Activated CD4-positive, alpha-beta T cell treated with anti-CD3 and anti-CD28 coated beads, Interleukin-2, amount 50 U/mL, for 16 hours (primary cell): ENCODE measurements at places on chromosomes 6 and 20.

GRCh38 chr20:539848-540247 lies 3.7 kb downstream of the CSNK2A1 start:
- no peak for DNase-seq

DNA sequence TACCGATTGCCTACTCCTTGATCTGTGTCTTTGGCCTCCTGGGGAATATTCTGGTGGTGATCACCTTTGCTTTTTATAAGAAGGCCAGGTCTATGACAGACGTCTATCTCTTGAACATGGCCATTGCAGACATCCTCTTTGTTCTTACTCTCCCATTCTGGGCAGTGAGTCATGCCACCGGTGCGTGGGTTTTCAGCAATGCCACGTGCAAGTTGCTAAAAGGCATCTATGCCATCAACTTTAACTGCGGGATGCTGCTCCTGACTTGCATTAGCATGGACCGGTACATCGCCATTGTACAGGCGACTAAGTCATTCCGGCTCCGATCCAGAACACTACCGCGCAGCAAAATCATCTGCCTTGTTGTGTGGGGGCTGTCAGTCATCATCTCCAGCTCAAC lies 13.5 kb downstream of the CCR6 start:
- no peak for DNase-seq

DNA sequence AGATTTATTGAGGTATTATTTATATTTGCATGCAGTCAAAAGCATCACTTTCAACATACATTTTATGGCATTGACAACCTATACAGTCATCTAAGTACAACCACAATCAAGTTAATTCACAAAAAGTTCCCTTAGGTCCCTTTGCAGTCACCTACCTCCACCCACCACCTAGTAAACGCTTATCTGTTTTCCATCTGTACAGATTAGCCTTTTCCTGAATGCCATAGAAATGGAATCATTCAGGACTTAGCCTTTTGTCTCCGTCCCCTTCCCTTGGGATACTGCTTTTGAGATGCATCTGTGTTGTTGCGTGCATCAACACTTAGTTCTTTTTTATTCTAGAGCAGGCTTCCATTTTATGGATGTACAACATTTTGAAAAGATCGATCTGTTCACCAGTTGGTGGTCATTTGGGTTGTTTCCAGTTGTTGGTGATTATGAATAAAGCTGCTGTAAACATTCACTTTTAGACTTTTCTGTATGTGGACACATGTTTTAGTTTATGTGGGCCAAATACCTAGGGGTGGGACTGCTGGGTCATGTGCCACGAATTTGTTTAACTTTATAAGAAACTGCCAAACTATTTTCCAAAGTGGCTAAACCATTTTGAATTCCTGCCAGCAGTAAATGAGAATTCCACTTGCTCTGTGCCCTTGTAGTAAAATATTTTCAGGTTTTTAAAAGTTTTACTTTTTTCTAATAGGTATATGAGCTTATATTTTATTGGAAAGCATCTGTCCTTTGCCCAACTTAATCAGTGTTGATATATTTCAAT lies 17.6 kb upstream of the IFNGR1 start:
- no peak for DNase-seq

DNA sequence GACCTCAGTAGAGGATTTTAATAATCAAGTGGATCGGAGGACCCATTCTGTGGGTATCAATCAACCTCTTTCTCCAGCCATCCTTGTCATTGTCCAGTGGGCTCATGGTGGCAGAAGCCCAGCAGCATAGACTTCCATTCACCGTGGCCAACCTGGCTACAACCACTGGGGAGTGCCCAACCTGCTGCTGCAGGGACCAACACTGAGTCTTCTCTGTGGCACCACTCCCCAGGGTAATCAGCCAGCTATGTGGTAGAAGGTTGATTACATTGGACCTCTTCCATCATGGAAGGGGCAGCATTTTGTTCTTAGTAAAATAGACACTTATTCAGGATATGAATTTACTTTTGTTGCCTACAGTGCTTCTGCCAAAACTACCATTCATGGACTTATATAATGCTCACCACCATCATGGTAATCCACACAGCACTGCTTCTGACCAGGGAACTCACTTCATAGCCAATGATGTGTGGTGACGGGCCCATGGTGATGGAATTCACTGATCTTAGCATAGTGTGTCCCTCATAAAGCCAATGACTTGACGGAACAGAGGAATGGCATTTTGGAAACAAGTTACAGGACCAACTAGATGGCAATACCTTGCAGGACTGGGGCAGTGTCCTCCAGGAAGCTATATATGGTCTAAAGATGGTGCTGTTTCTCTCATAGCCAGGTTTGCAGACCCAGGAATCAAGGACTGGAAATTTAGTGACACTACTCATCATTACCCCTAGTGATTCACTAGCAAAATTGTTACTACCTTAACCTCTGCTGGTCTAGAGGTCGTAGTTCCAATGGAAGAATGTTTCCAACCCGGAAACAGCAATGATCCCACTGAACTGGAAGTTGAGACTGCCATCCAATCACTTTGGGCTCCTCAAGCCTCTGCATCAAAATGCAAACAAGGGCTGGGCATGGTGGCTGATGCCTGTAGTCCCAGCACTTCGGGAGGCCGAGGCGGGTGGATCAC lies 7.6 kb downstream of the CD24 start:
- DNase-seq, result no peak

DNA sequence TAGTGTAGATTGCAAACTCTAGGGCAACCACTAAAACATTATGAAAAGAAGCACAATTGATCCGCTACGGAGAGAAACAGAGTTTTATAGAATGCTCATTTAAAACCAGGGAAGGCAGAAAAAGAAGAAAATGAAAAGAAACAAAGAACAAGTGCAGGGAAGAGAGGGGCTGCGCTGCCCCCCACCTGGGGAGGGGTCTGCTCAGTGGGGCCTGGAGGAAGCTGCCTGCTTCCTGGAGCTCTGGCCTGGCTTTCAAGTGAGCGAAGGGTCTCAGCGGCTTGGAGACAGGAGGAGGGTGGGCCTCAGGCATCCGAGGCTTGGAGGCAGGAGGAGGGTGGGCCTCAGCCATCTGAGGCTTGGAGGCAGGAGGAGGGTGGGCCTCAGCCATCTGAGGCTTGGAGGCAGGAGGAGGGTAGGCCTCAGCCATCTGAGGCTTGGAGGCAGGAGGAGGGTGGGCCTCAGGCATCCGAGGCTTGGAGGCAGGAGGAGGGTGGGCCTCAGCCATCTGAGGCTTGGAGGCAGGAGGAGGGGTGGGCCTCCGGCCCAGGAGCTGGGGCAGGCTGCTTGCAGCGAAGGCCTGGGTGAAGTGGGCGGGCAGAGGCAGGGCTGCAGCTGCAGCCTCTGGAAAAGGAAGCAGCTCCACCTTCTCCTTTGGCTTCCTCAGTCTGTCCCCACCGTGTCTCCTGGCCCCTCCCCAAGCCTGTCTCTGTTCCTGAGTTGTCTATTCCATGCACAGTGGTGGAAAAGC lies 406.3 kb downstream of the TAF4 start:
- no peak for DNase-seq

DNA sequence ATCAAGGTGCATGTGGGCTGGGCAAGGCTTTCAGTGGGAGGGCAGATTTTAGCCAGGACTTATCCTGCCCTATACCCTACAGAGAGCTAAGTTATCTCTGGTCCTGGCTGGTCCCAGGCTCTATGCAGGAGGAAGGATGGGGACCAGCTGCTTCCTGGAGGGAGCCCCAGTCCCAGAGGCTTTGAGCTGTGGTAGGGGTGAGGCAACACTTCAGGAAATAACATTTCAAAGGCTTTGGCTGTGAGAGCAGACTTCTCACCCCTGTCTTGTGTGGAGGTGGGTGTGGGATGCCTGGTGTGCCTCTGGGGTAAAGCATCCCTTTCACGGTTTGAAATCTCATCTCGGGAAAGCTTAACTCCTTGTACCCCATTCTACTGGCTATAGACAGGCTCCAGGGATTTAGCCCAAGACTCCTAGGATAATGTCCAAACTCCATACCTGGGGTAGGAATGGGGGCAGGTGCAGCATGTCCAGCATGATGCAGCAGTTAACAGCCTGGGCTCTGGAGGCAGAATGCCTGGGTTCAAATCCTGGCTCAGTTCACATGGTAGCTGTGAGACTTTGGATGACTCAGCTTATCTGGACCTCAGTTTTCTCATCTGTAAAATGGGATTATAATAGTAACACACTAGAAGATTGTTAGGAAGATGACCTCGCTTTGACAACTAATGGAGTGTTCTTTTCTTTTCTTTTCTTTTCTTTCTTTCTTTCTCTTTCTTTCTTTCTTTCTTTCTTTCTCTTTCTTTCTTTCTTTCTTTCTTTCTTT lies 27.5 kb upstream of the SIRPA start:
- DNase-seq, result no peak

DNA sequence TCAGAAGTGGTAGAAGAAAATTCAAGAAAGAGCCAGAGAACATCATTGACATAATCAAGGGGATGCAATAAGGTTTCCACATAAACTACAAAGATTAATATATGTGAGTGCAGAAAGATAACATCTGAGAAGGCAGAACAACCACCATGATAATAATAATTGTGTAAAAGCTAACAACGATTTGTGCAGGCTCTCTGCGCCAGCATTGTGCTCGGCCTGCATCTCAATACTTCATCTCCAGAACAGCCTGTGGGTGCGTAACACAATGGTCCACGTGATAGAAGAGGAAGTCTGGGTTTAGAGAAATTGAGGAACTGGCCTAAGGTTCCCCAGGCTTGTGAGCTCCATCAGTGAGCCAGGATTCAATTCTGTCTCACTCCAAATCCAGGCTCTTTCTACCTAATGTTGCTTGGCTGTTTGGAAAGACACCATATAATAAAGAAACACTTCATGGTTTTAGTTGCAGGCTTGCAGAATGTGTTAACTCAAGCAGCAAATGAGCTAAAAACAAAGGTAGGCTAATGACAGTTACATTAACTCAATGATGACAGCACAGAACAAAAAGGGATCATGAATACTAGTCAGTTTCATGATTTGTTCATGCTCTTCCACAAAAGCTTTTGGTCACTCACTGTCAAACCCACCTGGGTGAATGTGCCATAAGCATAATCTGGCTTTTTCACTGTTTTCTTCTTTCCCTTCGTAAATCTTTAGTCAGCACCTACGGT lies 71.2 kb downstream of the LY86 start:
- no peak for DNase-seq

- no peak for DNase-seq
These were observed 659.4 kb downstream of the TENT5A start for GRCh38 chr6:81093051-81093450.

DNA sequence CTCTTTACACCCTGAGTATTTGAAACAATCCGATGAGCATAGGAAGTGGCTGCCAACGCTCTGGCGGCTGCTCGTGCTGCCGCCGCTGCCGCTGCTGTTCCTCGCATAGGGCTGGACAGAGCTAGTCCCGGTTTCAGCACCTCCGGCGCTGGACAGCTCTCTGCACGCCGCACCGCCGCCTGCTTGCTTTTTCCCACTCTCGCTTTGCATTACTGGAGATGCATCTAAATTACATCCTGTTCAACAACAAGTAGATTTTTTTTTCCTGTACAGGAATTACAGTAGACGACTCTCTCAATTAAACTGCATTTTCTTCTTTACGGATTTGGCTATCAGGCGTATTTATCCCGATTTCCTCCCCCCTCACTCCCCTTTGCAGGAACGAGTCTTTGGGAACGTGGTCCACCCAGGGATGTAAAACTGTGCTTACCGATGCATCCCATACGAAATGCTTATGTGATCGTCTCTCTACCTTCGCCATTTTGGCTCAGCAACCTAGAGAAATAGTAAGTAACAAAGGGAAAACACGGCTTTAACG lies 563.8 kb downstream of the LMBRD1 start:
- DNase-seq, result peak; percentile 51

GRCh38 chr6:135183002-135183531 lies 2.0 kb downstream of the MYB start:
- peak; percentile 92 for DNase-seq

DNA sequence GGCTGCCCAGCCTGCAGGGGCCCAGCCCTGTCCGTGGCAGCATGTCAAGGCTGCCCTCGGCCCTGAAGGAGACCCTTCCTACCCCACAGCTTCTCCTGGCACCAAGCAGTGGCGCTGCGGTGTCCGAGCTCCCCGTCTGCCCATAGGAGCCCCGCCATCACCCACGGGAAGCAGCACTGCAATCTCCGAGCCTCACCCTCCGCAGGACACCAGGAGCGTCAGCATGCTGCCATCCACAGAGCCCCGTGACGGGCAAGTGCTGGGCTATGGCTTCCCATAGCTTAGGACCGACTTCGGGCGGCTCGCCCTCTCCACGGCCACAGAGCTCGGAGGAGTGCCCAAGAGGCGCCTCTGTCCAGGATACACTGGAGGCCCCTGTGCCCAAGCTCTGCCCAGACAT lies 25.1 kb downstream of the YTHDF1 start:
- no peak for DNase-seq

- no peak for DNase-seq
These were observed 48.1 kb upstream of the AFDN start for GRCh38 chr6:167778497-167779128.

GRCh38 chr20:19264191-19264590 lies 51.7 kb downstream of the SLC24A3 start:
- DNase-seq, result no peak

GRCh38 chr6:128305976-128306375 lies 214.4 kb downstream of the PTPRK start:
- no peak for DNase-seq

GRCh38 chr6:131161987-131162386 lies 26.7 kb downstream of the AKAP7 start:
- no peak for DNase-seq

DNA sequence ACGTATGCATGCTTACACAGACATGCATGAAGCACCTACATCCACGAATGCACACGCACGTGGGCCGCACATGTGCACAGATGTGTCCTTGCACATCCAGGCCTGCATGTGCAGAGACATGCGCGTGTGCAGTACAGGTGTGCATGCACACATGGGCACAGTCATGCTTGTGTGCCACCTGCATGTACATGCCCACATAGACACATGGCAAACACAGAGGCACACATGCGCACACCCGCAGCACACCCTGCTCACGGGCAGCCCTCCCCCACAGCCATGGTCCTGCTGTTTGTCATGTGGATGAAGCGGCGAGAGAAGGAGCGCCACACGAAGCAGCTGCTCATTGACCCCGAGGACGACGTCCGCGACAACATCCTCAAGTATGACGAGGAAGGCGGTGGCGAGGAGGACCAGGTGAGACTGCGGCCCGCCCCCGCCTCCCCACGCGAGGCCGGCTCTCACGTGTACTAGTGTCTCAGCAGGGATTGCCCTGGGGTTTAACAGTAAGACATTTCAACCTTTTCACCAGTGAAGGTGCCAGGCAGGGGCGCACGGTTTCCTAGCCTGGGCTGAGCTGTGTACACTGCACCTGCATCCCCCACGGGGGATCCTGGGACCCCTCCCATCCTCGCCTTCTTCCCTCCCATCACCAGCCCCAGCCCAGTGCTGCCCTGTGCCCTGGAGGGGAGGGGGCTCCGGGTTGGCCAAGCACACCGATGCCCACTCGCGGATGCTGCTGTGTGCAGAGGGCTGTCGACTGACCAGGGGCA lies 132.8 kb downstream of the TAF4 start:
- no peak for DNase-seq

GRCh38 chr6:29563435-29563965 lies 4.0 kb upstream of the UBD start:
- no peak for DNase-seq

DNA sequence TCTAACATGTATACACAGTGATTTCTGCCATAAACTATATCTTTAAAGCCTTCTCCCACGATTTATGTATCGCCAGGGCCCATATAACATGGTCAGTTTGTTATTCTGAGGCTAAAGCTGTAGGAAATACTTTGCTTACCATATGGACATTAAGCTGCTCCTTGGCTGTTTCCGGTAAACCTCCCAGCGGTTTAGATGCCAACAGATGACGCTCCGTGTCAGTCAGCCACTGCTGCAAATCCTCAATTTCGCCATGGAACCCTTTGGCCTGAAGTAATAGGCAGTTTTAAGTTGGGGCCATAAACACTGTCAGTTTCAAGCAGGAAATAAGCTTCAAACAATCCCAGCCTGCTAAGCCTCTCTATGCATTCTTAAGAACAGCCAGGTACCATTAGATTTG lies 145.4 kb downstream of the DST start:
- no peak for DNase-seq
